ENCODE measurements at places on chromosomes 16 and 17.

DNA sequence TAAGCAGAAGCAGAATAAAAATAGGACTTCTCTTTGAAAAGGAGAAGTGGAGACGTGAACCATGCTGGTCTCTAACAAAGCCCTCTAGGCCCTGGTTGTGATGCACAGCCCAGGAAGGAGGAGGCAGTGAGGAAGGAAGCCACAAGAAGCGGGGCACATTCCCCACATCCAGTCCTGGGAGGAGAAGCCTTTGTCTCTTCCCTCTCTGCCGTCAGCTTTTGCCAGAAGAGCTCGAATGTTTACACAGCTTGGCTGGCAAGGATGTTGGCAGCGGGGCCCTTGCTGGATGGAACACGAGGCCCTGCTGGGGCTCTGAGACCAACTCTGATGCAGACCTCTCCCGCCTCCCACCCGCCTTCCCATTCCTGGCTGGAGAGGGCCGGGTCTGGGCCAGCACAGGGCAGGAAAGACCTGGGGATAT, 91.3 kb downstream of the MAF start:
- DNase-seq = no peak

DNA sequence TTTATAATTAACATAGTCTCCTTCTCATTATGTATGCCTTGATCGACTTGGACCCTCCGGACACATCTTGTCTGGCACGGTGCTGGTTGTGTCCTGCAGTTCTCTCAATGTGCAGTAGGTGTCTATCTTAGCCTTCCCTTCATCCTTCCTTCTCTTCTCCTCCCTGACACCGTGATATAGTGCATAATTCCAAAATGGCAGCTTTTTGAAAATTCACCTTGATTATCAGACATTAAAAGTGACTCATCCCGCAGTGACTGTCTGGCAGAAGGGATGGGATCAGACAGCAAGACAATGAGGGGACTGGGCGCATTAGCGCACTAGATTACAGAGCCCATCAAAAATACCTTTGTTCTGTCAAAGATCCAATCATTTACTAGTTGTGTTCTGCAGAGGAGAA, 70.0 kb upstream of the PMFBP1 start:
- DNase-seq = peak; percentile 31

GRCh38 chr16:15976929-15977637, 27.7 kb downstream of the ABCC1 start:
- no peak for DNase-seq

- no peak for DNase-seq
Measured at GRCh38 chr16:86403541-86404163, 106.7 kb upstream of the FOXF1 start.

- no peak for DNase-seq
Measured at GRCh38 chr16:67943619-67944504, at the start of gene LCAT. TSS of gene LCAT (minus strand) at chr16:67944120. CDS start at chr16:67944101, 19 bp downstream.
